ENCODE measurements at places on chromosomes 12 and 14.

DNA sequence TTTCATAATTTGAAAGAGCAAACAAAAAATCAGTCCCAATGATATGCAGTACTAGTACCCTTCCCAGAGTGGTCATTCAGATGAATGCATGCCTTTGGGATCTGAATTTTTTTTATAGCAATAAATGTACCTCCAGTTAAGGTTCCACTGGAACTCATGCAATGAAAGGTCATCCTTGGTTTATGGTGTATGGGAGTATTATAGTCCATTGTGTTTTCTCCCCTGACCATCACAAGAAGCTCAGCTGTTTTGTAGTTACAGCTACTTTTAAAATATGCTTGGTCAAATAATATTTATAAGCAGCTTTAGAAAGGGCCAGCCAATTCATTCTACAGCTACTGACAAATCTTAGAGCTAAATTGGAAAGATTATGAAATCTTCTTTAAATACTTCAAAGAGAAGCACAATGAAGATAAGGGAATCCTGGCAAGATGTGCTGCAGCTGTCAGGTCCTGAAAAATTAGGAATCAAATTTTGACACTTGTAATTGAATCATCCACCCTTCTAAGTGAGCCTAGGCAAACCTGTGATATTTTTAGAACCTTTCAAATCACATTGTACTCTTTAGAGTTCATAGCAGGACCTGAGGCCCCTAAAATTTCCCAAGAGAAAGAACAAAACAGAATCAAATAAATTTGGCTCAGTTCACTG lies 46.5 kb downstream of the IFT81 start:
- DNase-seq = no peak

GRCh38 chr12:58272461-58272860 lies 331.1 kb downstream of the ATP23 start:
- DNase-seq = no peak

DNA sequence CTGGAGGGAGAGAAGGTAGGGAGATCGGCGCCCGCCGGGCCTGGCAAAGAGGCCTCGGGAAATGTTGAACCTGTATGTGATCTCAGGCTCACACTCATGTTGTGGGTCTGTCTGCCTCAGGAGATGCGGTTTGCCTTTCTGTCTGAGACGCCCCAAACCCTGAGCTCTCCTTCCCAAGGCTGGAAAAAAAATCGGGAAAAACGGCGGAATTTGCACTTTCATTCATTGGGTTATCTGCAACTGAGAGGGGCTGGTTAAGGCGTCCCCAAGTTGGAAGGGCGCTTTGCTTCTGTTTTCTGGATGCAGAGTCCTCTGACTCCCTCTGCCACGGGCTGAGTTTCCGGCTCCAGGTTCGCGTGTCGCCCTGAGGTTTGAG lies 5.0 kb upstream of the HOXC9 start:
- no peak for DNase-seq

GRCh38 chr12:78864870-78865463 lies 393 bp downstream of the SYT1 start:
- DNase-seq = peak; percentile 84

DNA sequence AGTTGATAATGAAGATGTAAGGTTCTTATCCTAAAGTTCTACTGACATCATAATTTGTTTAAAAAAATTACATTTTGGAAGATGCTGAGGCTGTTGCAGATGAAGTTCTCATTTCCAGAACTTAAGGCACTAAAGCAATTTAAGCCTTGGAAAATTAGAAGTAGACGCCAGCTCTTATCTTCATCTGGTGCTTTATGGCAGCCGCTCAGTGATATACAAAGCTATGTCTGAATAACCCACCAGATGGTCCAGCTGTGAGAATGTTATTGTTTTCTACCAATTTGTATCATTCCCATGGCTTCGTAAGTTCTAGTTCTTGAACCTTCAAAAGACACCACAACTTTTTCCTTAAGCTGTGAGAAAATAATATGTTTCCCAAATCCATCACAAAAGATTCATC lies 212.1 kb upstream of the ARID2 start:
- peak; percentile 21 for DNase-seq

DNA sequence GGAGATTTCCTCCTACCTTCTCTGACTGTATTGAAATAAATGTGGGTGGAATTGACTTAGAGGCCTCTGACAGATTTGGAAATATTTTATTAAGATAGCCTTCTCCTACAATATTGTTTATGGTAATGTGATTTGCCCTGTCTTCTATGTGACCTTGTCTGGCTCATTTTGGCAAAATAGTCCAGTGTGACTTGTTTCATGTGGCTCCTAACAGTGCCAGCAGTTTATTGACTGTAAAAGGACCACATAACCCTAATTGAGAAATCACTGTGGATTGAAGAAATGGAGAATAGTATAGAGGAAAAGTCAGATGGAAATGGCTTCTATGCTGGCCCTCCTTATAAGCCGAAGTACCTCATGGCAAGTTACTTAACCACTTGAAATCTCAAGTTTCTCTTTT lies 170.9 kb upstream of the PTPRQ start:
- no peak for DNase-seq

- DNase-seq = no peak
Observed at GRCh38 chr12:26623136-26623535, 209.9 kb downstream of the ITPR2 start.

DNA sequence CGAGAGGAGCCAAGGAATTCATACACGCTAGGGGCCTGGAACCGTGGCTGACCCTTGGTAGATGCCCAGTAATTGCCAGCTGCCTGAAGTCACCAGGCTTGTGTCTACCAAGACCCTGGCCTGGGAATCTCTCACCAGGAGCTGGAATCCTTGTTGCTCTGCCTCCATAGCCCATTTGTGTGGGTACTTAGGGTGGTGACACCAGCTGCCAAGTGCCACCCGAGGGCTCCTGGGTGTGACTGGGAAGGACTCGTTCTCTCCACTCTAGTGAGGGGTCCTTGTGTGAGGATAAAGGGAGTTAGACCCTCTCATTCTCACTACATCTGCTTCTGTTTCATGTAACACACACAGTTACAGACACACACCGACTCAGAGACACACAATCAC lies 17.9 kb downstream of the SERPINA1 start:
- DNase-seq = no peak

DNA sequence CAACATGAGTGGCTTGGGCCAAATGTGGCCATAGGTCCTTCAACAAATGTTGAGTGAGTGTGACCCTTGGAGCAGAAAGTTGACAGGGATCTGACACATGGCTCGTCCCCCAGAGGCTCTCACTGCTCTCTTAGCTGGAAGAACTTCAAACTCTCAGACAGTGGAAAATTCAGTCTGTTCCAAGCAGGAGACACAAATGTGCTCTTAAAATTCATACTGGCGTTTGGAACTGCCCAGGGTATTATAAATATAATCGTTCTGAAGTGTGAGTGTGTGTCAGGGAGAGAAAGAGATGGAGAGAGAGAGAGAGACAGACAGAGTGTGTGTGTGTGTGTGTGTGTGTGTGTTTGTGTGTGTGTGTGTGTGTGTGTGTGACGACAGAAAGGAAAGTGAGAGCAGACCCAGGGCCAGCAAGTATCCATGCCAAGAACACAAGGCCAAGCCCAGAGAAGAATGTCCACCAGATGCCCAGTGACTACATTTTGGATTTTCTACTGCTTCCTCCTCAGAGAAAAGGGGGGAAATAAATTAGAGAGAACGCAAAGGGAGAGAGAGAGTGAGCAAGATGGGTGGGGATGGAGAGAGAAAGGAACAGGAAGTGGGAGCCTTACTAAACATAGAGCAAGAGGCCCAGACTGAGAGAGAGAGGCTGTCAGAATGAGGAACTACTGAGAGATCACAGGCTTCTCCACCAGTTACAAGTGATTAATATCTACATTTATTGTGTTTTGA lies 193.6 kb upstream of the NUDT4 start:
- DNase-seq = no peak

DNA sequence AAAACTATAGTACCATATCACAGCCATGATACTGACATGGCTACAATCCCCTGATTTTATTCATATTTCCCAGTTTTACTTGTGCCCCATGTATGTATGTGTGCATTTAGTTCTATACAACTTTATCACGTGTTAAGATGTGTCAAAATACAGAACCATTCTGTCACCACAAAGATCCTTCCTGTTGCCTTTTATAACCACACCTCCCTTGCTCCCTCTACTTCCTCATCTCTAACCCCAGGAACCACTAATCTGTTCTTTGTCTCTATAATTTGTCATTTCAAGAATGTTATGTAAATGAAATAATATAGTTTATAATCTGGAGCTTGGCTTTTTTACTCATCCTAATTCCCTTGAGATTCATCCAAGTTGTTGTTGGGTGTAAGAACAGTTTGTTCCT lies 358.4 kb downstream of the DPF3 start:
- no peak for DNase-seq

GRCh38 chr12:55901881-55902490 lies 25.7 kb downstream of the PYM1 start:
- DNase-seq = no peak

DNA sequence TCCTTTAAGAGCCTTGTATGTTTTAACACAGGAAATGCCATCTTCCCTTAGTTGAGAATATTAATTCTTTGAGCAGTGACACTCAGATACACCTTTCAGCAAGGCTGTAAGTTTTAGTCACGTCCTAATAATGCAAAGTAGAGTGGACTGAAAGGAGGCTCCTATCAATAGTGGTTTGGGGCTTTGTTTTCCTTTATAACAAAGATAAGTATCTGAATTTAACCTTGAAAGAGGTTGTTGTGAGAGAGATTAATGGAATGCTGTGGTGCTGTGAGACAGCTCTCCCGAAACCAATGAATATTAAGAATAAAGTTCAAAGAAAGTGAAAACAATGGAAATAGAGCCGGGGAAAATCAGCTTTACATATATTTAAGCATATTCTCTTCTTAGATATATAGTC lies 259.6 kb downstream of the ERC1 start:
- DNase-seq = no peak

DNA sequence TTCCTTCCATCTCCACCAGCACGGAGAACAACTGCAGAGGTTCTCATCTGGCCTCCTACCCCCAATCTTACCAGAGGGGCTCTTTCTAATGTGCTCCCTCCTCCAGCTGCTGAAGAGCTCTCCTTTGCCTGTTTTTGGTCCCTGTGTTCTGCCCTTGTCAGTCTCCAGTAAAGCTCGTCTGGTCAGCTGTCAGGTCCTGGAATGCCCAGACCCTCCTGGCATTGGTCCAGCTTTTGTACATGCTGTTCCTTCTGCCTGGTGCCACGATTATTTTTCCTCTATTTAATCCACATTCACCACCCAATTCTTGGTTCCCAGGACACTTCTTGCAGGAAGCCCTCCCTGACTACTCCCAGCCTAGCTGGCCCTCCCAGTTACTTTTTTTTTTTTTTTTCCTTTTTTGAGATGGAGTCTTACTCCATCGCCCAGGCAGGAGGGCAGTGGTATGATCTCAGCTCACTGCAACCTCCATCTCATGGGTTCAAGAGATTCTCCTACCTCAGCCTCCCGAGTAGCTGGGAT lies 6.5 kb downstream of the SLC8B1 start:
- DNase-seq = no peak

DNA sequence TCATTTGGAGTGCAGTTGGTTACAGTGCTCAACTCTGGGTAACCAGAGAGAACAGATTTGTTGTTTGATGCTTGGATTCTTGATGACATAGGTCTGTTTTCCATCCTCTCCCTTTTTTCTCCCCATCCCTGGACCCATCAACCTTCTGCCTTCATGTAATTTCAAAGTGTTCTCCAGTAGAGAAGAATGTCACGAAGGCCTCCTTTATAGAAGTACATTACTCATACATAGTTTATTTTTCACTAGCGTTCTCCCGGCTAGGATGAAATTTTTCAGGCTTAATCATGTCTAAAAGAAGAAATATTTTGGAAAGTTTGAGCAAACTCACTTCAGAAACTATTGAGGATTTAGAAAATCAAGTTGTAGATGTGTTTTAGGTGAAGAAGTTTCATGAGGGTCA lies 20.9 kb upstream of the APPL2 start:
- DNase-seq = no peak

- no peak for DNase-seq
Observed at GRCh38 chr12:116055895-116056607, 221.4 kb downstream of the MED13L start.

DNA sequence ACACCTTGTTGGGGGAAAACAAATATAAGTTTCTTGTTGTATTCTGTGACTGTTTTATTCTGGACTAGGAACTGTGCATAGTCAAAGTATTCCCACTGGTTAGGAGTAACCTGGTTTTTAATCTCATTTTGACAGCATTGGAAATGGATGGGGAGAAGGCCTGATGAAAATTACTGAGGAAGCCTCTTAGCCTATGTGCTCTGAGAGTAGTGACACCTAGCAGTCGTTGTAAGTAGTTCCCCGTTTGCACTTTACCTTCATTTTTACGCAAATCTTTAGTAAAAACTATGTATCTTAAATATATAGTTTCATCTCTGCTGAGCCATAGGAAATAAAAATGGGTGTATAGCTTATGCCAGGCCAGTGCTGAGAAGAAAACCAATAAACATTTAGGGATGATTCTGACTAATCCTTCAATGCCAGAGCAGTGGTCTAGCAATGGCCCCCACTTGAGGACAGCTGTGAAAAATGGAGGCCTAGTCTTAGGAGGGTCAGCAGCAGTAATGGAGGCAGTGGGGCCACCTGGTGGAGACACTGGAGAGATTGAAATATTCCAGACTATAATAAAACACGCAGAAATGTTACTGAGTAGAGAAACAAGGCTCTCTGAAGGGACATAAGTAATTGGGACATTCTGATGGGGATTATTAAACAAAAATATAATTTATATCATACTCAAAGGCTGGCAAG lies 133.2 kb upstream of the NOVA1 start:
- DNase-seq = no peak

GRCh38 chr12:109173443-109174240 lies 57.3 kb downstream of the ACACB start:
- no peak for DNase-seq

DNA sequence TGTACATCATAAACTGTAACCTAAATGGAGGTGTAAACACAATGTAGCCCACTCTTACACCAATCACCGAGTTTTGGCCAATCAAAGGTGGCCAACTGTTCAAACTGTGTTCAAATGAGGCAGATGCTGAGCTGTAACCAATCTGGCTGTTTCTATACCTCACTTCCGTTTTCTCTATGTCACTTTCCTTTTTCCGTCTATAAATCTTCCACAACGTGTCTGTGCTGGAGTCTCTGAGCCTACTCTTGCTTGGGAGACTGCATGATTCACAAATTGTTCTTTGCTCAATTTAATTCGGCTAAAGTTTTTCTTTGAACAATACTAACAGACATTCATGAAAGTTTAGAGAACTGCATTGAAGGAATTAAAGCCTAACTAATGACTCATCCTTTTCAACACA lies 547.1 kb upstream of the USP15 start:
- no peak for DNase-seq

GRCh38 chr14:64910847-64911495 lies 3.3 kb upstream of the CHURC1 start:
- peak; percentile 29 for DNase-seq

DNA sequence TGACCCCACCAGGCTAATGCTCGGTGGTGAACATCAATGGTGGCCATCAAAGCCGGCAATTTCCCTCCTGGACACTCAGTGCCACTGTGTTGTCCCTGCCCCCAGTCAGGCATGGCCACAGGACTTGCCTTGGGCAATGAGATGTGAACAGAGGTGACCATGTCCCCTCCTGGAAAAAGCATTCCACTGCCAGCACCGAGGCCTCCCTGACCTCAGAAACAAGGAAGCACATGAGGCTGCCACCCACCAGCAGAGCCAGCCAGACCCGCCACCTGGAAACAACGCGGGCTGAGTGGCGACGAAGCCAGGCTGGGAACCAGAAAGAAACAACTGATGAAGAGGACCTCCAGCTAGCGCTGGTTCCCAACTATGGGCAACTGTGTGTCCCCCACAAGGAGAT lies 31.8 kb downstream of the ITPK1 start:
- no peak for DNase-seq

GRCh38 chr14:76015191-76015590 lies 29.6 kb downstream of the IFT43 start:
- DNase-seq = no peak

- no peak for DNase-seq
Observed at GRCh38 chr14:88194531-88194930, 128.5 kb downstream of the KCNK10 start.

All from eye (tissue), 1 donor.